ENCODE measurements at places on chromosomes 4 and X.

- no peak for DNase-seq
Measured at GRCh38 chrX:19556202-19556601, 40.9 kb upstream of the MAP3K15 start.

DNA sequence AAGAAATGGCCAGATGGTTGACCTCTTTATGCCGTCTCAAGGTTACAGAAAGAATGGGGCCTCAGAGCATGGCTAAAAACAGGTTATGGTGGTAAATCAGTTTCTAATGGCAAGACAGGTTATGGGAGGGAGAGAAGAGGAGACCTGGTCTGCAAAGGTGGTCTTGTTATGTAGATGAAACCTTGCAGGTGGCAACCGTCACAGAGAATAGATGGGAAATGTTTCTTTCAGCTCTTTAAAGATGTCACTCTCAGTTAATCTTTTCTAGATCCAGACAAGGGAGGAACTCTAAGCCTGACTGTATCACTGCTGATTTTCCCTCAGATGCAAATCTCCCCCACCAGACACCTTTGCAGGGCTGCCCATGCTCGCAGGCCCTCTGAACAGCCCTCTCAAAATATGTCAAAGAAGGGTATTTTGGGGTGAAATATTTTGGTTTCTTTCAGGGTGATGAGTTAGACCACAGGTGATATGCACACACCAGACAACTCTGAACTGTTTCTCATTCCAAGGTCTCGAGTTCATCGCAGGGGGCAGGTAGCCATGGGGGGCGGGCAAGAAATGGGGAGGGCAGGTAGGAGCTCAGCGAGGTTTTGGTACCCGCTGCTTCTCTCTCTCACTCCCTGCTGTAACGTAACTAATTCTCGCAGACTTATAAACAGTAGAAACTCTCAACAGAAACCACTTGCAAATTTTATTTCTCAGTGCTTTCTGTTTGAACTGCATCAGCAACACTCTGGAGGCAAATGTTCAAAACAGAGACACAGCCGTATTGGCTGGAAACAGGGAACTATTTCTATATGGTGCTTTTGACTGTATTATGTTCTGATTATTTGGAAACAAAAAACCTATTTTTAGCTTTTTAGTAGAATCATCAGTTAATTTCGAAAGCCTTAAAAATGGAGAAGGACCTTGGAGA, 32.4 kb downstream of the CASP3 start:
- DNase-seq: no peak

- DNase-seq: no peak
Measured at GRCh38 chr4:33940281-33940680, 2304.0 kb downstream of the ARAP2 start.

DNA sequence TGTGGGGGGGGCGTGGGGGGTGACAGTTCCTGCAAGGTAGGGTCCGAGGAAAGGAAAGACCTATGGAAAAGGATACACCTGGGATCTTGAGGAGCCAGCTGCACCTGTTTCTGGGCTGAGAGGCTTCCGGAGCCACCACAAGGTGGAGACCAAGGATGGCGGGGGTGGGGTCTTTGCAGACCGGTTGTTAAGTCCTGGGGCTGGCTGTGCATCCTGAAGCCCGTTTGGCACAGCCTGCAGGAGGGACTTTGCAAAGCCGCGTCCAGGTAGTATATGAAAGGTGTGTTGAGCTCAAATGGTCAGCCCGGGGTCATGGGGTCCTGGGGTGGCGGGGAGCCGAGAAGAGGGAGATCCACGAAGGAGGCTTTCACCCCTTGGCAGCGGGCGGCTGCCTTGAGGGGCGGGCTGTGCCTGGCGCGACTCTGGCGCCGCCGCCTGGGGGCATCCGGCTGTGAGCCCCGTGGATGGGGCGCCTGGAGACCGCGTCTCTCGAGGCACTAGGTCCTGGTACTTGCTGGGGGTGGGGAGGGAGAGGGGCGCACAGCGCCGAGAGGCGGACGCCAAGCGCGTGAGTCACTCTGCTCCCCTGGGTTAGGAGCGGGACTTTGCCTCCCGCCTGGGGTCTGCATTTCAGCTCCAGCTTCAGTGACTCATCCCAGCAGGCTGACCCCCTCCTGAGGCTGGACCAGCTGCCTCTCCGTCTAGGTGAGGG, 58.2 kb upstream of the DYNLT3 start:
- DNase-seq: peak; percentile 8

- DNase-seq: no peak
Measured at GRCh38 chrX:5632061-5632614, 596.5 kb downstream of the NLGN4X start.

- DNase-seq: no peak
Measured at GRCh38 chr4:101028886-101029285, 318.4 kb downstream of the PPP3CA start.

GRCh38 chr4:98193459-98194105, 50.3 kb upstream of the STPG2 start:
- DNase-seq: no peak

- no peak for DNase-seq
Measured at GRCh38 chr4:15988222-15988621, 25.2 kb upstream of the FGFBP2 start.

- DNase-seq: no peak
Measured at GRCh38 chr4:101334963-101335572, 12.3 kb downstream of the PPP3CA start.

DNA sequence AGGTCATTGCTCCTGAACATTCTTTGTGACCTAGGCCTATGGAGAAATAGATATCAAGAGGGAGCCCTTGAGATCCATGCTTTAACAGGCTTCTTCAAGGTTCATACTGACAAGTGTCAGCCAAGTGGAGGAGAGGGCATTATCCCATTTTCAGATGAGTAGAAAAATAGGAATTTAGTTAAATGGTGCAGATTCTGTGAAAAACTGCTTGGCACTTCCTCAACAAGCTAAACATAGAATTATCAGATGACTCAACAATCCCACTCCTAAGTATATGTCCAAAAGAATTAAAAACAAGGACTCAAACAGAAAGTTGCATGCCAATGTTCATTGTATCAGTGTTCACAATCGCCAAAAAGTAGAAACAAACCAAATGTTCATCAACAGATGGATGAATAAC, 43.8 kb upstream of the KCNIP4 start:
- DNase-seq: no peak

DNA sequence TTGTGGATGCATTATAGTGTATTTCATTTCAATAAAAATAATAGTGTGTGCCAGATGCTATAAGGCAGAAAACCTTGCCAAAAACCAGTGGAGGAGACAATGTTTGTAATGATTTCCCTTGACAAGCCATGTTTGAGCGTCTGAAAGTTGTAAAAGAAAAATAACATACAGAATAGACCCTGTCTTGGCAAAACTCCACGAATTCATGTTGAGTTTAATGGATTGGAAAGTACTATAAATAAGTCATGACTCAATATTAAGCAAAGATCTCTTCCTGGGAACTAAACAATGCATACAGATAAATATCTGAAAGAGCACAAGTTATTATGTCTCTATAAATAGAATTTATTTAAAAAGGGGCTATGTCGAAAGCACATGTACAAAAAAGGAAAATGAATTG, 543.5 kb downstream of the GABRG1 start:
- DNase-seq: no peak

DNA sequence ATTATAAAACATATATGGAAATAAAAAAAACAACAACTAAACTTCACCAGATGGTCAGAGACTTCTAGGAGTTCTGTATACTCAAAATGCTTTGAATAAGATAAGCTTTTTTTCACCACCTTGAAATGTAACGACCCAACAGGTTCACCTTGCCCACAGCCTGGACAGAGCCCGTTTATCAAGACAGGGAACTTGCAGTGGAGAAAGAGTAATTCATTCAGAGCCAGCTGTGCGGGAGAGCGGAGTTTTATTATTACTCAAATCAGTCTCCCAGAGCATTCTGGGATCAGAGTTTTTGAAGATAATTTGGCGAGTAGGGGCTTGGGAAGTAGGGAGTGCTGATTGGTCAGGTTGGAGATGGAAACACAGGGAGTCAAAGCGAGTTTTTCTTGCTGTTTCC, 38.5 kb downstream of the AGA start:
- DNase-seq: no peak

DNA sequence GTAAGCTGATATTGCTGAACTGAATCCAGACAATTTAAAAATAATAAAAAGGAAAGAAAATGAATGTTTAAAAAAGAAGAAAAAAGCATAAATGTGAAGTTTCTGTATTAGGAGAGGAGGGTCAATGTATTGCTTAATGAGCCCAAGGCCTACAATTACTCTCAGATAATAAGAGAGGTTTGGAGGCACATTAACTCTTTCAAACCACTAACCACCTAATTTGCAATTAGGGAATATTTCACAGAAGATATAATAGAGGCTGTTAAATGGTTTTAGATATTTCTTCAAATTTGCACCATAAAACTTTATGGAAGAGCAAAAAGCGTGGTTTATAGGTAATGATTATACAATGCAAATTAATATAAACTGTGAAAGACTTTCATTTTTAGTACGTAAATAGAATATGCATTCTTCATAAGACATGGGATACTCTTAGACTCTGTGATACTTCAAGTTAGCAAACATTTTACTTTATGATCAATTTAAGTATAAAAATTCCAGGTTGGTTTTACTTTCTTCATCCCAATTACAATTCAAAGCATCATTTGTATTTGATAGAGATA, 364.2 kb upstream of the GALNTL6 start:
- DNase-seq: no peak

DNA sequence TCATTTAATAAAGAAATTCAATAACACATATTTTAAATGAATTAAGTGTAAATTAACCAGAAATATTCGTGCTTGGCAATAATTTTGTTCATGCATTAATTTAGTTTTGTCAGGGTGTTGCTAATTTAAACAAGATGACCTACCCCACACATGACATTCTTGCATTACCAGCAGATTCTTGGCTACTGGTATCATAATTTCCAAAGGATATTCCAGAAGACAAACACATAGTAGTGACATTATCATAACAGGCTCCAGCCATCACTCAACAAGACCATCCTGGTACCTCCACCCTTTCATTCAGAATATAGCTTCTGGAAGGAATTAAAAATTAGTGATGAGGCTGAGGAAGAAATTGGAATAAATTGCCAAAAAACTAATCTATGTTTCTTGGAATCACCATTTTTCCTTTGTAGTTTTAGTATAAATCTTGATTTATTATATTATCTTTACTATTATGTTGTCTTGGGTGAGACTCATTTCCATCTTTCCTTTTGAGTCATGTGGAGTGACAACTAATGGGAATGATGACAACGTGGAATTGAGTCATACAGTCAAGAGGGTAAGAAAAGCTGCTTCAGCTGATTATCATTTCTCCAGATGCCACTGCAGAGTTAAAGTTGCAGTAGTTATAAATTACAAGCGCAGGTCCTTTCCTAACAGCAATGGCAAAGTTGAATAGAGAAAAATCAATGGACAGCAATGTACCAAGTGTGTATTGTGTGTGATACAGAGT, 30.9 kb upstream of the HHIP start:
- DNase-seq: no peak

DNA sequence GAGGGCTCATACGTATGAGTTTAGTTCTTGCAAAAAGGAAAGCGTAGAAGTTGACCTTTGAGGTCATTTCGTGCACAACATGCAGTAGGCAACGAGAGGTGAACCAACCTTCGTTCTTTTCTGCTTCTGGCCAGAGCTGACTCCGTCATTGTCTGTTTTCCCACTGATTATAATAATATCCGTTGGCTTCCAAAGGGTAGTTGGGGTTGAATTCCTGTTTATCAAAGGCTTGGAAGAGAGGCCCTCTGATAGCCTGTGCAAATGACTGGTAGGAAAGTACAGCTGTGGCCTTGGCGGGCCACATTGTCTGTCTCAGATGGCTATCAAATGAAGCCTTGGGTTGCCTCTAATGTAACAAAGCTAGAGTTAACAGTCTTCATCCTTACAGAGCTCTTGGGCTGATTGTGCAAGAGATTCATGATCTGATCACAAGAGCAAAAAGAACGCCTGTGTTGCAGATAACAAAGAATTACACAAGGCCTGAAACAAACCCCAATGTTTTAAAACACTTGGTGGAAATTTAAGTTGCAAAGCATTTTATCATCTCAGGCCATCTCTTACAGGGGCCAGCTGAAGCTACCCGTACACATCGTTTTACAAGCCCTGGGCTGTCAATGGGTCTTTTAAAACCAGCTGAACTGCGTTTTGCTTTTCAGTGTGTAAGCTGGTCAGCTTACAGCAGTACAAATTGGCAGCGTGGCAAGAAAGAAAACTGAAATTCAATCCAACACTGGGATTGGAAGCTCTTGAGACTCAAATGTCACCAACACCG, 46.1 kb upstream of the FAM9C start:
- peak; percentile 12 for DNase-seq

- DNase-seq: no peak
Measured at GRCh38 chrX:67004451-67004850, 365.6 kb upstream of the EDA2R start.

GRCh38 chrX:71225009-71225408, 2.0 kb downstream of the GJB1 start:
- DNase-seq: no peak

DNA sequence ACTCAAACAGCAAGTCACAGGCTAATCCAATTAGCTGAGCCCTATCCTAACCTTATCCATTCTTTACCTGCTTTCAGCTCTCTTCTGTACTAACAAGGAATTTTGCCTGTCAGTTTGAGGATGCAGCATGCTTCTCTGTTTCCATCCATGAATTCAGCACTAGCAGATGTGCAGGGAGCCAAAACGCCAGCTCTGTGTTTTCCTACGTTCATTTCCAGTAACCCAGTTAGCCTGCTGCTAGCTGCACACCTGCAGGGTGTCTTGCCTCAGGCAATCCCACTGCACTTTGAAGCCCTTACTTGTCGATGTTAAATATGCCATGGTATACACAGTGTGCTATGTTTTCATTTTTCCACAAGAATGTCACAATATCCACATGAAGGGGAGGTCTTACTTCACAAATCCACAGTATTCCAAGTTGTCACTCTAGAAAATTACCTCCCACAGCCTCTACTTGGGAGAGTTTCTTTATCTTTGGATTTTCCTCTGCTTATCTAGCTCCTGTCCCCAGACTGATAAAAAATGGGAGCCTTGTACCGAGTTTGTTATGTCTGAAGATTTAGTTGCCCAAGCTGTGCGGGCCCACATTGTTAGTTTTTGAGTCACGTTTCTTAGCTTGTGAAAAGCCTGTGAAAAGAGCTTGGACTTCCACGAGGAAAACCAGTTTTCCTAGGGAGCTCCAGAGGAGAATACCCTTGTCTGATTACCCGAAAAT, 127.6 kb upstream of the HHIP start:
- DNase-seq: no peak

GRCh38 chr4:18020145-18020670, 1.3 kb downstream of the LCORL start:
- DNase-seq: peak; percentile 29

DNA sequence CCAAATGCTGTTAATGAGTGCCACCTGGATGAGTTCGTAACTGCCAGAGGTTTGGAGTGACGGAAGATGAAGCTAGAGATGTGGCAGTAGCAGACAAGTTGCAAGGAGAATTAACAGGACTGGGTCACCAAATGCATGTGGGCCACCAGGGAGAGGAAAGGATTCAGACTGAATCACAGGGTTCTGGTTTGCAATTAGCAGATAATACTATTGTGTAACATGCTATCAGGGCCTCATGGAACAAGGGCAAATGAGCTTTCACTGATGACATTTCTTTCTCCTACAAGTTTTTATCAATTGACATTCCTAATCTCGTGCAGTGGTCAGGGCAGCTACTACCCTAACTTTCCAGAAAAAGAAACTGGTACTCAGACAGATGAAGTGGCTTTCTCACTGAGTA, 21.4 kb downstream of the GAB3 start:
- no peak for DNase-seq

GRCh38 chrX:63566856-63567255, 215.7 kb upstream of the SPIN4 start:
- no peak for DNase-seq
